ENCODE measurements at places on chromosomes 6 and 20.
A peak's percentile ranks its signal among the peaks of the same experiment; 100 is the strongest.

- no peak for DNase-seq
These were observed 28.6 kb downstream of the C6orf89 start for GRCh38 chr6:36914227-36914794.

DNA sequence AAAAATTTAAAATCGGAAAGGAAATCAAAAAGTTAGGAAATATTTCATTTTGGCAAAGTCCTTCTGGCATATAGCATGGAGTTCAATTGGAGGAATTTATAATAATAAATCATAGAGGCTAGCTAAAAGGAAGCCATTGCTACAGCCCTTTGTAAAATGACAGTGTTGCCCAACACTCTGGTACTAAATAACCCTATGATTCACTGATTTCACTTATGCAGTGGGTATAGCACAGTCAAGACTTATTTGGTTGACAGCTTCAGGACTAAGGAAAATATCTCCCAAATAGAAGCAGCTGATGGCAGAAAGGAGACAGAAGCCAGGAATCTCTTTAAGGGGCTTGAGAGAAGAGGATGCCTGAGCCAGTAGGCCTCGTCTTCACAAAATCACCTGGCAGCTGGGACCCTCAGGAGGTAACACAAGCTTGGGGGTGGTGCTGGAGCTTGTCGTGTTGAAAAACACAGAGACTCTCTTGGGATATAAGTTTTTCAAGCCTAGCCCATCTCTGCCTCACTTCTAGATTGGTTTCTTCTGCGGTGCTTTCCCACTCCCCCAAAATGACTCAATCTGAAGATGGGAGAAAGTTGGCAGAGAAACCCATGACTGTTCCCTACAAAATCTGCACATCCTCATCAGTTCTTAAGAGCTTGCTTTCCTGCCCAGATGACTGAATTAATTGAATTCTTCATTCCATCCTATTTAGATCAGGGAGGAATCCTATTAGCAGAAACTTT, 38.4 kb upstream of the EYA4 start:
- DNase-seq = no peak

DNA sequence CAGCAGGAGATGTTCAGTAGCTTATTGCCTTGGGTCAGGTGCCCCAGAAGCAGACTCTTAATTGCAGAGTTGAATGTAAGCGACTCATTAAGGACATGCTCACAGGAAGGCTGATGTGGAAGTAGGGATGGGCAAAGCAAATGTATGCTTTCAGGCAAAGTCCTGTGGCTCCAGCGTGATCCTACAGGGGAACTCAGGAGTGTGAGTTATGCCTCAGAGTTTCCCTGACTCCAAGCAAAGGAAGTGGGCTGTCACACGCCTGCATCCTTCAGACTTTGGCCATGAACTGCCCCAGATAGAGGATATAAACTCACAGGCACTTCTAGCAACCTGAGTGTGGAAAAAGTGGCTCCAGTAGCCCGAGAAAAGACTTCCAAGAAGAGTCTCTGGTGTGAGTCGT, 64.9 kb upstream of the ZNF133 start:
- DNase-seq = no peak

DNA sequence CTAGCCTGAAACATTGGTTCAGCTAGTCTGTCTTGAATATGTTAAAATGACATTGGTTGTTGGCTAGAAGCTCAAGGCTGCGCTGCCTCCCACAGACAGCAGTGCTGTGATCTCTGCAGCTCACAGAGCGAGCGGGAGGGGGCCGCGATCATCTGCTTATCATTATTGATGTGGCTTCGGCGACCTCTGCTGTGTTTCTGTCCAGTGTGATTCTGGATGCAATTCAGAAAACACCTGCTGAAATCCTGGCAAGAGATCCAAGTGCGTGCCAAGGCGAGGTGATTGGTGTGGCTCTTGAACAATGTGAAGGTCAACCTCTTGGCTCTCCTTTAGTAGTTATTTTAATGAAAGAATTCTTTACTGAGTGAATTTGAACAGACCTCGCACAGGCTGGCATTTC, 142.3 kb upstream of the SASH1 start:
- DNase-seq = no peak

- DNase-seq = no peak
These were observed 230.4 kb downstream of the PLCB1 start for GRCh38 chr20:8362457-8362856.

GRCh38 chr6:29631209-29631810, 1.7 kb downstream of the GABBR1 start:
- DNase-seq = no peak

DNA sequence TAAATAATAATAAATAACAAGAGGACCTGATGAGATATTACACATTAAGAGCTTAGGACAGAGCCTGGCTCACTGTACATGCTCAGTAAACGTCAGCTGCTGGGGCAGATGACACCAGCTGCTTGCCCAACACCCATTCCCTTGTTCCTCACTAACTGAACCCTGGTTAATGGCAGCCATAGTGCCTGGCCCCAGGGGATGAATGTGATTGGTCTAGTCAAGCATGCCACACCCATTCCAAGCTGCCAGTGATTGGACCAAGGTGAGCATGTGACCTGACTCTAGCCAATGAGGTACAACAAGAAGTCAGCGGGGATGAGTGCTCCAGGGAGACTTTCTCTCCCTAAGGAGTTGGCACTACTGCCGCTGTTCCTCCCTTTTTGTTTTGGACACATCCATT, 85.1 kb upstream of the PTPN1 start:
- no peak for DNase-seq

- DNase-seq = no peak
These were observed 50.1 kb downstream of the MARCKS start for GRCh38 chr6:113907102-113907815.

DNA sequence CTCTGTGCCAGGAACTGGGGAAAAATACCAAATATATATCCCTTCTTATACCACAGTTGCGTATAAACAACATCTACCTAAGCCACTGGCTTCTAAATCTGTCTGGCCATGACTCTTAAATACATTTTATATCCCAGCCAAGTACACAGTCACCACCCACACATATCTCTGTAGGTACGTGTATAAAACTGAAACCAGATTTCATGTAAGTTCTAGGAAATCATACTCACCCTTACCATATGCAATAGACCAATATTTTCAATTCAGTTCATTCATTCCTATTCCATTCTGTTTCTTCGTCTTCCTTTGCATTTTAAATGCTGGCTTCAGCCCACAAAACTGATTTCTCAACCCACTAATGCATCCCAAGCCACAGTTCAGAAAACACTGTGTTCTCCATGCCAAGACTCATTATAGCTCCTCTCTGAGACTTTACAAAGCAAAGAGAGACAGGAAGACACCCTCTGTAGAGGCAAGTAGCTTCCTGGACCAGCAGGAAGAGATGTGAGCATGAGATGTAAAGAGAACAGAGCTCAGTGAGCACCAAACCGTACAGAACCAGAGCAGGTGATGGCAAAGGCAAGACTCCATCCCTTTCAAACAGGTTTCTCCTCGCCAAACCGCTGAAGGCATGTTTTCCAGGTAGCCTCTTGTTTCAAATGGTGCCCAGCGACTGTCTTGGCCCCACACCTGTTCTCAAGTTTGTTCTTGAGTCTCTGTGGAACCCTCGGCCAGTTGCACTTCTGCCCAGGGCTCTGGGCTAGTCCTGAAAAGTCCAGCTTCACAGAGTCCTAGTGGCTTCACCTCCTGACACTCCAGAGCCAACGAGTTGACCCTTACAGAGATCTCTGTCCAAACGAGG, 18.7 kb downstream of the FAM50B start:
- DNase-seq = no peak

DNA sequence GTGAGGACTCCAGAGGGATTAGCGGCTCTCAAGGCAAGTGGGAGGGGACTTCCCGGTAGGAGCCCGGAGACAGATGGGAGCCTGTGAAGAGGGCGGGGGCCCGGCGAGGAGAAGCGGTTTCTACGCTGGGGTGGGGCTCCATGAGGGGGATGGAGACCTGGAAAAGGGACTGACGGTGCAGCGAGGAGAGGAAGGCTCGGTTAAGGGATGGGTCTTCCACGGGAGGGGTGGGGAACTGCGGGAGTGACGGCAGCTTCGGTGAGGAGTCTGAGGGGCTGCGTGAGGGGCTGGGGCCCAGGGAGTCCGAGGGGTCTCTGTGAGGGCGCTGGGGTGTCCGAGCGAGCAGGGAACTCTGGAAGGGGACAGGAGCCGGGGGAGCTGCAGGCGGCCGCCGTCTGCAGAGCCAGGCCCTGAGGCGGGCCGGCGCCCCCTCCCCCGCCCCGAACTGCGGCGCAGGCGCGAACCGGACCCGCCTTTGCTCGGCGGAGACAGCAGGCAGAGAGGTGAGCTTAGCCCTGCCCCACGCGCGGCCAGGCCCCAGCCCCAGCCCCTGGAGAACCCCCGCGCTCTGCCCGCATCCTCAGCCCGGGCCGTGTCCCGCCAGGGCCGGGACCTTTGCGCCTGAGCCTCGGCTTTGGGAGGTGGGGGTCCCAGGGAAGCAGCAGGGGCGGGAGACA, at the start of gene NRSN2:
Gene NRSN2, plus strand, starts transcription at position 472 of the 677 bp plus-strand sequence. CDS start 2,533 bp downstream, outside the sequence.
- DNase-seq = peak; percentile 92

Data from NCI-H524 treated with DMSO at 0.1 percent for 48 hours (cell line).